ENCODE measurements at places on chromosomes 2 and 18.
A peak's percentile ranks its signal among the peaks of the same experiment; 100 is the strongest.

DNA sequence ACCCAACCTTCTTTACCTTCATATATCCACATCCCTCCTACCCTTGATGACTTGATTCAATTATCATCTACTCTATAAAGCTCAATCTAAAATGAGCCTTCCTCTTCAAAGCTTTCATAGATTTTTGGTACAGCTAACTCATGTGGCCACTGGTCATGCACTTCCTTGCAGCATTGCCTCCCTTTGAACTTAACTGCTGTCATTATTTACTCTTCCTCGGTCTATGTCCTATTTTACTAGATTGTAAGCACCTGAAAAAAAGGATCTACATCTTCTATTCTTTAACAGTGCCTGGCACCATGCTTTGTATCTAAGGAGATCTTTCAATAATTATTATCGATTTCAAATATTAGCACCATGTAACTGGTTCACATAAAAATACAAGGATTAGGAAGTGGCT is 30.6 kb downstream of the MDH1 start:
- DNase-seq, result no peak

- no peak for DNase-seq
Measured at GRCh38 chr18:23998018-23998417, 16.5 kb upstream of the TTC39C start.

GRCh38 chr2:199455545-199456382 is 2.0 kb downstream of the SATB2 start:
- peak; percentile 87 for DNase-seq

GRCh38 chr18:62312851-62313250 is 12.3 kb upstream of the TNFRSF11A start:
- no peak for DNase-seq

- no peak for DNase-seq
Measured at GRCh38 chr18:42287047-42287446, 332.0 kb downstream of the PIK3C3 start.

DNA sequence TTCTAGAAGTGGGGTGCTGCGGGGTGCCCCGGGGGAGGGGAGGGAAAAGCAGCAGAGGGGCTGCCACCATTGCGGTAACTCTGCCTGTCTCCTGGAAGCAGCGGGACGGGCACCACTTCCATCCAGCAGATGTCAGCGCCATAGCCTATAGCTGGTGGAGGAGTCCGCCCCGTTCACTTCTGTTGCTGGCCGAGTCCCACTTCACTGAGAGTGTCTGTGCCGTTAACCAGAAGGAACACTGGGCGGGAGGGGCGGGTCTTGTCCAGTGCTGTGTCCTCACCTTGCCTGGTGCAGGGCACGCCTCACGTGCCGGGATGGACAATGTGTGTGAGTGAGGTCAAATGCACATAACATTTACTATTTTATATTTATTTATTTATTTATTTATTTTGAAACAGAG is 19.3 kb upstream of the ODC1 start:
- no peak for DNase-seq
